Frontal cortex (tissue), 4 donors: ENCODE measurements at places on chromosomes 4 and X.
A peak's percentile ranks its signal among the peaks of the same experiment; 100 is the strongest.

- peak; percentile 1 for DNase-seq
Observed at GRCh38 chr4:89657931-89658700, 178.8 kb downstream of the SNCA start.

DNA sequence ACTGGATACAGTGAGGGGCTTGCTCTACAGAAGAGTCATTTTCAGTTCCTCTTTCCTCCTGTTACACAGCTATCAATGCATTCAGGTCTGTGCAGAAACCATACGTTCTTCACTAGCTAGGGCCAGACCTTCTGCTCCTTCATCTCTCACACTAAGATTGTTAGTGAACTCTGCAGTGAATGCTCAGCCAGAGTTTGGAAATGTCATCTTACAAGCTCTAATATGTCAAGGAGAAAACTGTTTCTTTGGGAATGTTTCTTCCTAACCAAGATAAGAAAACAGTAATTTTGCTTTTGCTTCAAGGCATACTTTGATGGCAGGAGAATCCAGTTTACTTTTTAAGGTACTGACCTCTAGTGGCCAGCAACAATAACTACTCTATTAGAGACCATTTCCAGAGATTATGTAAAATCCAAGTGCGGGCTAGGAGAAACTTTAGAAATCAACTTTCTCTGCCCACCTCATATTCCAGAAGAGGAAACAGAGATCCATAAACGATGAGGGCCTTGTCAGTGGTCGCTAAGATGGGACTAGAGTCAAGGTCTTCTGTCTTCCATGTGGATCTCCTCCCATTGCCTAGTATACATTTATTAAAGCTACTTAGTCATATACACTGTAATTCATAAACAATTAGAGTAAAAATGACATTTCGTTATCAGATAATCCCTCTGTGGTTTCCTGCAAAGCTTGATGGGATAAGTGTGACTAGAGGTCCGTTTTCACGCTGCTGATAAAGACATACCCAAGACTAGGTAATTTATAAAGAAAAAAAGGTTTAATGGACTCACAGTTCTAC lies 12.1 kb upstream of the CC2D2A start:
- DNase-seq: no peak

DNA sequence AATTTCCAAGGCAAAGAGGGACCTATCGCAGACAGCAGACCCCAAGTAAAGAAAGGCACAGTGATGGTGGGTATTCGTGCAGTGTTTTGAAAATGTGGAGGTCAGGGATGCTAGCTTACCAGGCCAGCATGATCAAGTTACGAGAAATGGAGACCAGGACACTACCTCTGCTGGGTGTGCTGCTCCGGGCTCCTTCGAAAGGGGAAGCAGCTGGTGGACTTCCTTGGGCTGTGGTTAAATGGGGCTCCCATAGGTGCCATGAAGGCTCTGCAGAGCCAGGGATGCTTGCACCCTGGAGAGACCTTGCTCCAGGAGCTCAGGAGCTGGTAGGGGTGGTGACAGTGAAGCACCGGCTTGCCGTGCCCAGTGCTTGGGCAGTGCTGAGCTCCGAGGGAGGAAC lies 68.8 kb downstream of the TBL1X start:
- DNase-seq: no peak

GRCh38 chrX:113906168-113906567 lies 677.7 kb upstream of the HTR2C start:
- DNase-seq: no peak

DNA sequence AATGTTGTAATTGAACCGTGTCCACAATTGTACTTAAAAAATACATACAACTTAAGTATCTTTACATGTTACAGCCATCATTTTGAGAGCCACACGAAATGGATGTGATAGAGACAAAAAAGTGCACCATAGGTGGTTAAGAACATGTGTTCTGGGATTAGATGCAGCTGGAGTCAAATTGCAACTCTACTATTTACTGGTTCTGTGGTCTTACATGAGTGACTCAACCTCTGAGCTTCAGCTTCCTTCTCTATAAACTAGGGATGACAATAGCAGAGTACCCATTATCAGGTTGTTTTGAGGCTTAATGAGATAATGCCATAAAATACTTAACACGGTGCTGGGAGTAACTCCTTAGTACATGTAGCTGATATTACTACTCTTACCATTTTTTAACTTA lies 130.4 kb downstream of the IDS start:
- no peak for DNase-seq
